Amniotic stem cell (primary cell): ENCODE measurements at places on chromosomes 16 and 17.

GRCh38 chr16:76964464-76965154 lies 226.4 kb upstream of the MON1B start:
- DNase-seq, result no peak

GRCh38 chr17:7834957-7835813 lies 1.2 kb downstream of the KDM6B start:
- DNase-seq, result peak; percentile 96

- DNase-seq, result no peak
Observed at GRCh38 chr17:50683434-50684287, 24.1 kb downstream of the ANKRD40 start.

DNA sequence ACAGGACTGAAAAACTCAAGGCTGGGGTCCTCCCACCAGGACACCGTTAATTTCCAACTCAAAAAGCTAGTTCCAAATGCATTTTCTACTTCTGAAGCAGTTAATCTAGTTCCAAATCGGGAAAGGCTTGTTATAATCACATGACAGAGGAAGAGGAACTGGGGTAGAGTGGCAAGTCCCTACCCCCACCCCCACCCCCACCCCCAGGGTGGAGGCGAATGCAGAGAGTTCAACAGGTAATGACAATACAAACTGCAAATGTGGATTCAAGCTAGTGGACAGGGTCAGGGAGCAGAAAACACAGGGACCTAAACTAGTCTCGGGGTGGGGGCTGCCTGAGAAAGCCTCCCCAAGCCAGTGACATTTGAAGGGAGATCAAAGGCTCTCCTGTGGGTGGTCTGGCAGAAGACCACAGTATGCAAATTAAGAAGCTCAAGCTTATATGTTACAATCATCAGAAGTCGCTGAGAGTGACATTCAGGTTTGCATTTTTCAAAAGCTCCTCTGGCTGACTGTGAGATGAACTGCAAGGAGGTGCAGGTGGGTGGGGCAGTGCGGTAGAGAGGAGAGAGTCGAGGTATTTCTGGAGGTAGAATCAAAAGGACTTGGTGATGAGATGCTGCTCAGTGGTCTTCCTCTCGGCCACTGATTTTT lies 56.4 kb upstream of the SLC25A19 start:
- no peak for DNase-seq

DNA sequence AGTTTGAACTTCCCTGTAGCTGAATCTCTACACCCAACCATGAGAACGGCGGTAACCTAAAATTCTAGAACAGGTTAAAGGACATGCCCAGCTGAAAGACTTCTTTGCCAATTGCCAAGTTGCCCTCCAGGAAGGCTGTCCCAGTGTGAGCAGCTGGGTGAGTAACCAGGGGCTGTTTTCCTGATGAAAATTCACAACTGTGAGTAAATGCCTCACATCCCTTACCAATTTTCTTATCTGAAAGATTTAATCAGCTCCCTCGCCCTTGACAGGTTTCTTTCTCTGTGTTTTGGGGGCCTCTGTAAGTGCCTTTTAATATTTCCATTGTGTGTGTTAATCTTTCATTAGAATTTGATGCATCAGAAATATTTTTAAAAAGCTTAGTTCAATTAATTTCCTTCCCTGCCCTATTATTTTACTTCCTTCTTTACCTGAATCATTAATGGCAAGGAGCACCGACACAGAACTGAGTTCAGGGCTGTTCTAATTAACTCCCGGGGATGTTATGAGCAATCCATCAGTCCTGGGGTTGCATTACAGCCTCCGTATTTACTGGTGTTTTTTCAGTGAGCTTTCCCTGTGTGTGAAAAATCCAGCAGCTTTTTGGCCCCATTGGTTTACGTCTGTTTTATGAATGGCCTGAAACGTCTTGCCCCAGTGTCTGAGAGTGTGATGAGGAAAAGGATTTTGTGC lies 152.9 kb downstream of the CLEC16A start:
- DNase-seq, result no peak

GRCh38 chr16:81696961-81697615 lies 82.0 kb upstream of the PLCG2 start:
- no peak for DNase-seq

DNA sequence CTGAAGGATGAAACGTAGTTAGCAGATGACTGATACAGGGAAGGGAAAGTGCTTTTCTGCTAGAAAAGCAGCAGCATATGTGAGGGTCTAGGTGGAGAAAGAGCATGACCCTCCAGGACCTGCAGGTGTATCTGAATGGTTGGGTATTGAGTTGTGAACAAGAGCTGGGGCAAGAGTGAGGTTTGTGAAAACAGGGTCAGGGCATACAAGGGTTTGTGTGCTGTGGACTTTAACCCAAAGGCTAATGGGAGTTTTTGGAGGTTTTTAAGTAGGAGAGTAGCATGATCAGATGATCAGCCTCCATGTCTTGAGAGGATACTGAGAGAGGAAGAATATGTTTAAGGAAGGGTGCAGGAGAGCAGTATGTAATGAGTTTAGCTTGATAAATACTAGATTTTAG lies 6.1 kb upstream of the CMTM1 start:
- no peak for DNase-seq
